ENCODE measurements at places on chromosomes 11 and 22.

DNA sequence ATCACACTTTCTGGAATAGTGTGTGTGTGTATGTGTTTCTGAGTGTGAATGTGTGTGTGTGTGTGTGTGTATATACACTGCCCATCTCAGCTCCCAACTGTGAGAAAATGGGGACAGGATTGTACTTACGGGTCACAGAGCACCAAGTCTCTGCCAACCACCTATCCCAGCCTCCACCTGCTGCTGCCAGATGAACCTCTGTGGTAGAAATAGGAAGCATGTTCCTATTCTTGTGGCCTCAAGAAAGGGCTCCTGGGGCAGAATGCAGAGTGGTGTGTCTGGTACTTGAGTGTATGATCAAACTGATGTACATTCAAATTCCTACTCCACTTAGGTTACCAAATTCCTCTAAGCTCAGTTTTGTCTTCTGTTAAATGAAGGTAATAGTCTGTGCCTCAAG lies 14.6 kb downstream of the UBASH3B start:
- no peak for DNase-seq

- no peak for DNase-seq
These were observed 77.0 kb downstream of the MICAL2 start for GRCh38 chr11:12187399-12187798.

GRCh38 chr22:49348631-49349030 lies 479.0 kb downstream of the BRD1 start:
- DNase-seq, result no peak

- DNase-seq, result no peak
These were observed 705 bp downstream of the PTPRJ start for GRCh38 chr11:47980907-47981621.

GRCh38 chr22:45349916-45350315 lies 40.2 kb downstream of the FAM118A start:
- DNase-seq, result no peak

DNA sequence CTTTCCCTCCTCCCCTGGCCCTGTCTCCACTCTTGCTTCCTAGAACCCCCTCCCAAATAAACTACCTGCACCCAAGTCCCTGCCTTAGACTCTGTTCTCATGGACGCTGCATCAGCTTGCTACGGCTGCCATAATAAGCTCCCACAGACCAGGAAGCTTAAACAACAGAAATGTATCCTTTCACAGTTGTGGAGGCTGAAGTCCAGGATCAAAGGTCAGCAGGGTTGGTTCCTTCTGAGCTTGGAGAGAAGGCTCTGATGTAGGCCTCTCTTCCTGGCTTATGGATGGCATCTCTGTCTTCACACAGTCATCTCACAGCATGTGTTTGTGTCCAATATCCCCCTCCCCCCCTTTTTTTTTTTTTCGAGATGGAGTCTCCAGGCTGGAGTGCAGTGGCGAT lies 23.4 kb downstream of the CBX7 start:
- no peak for DNase-seq

- no peak for DNase-seq
These were observed 100.1 kb downstream of the ATXN10 start for GRCh38 chr22:45771711-45772110.

GRCh38 chr11:76782531-76783293 lies 444 bp upstream of the TSKU start:
- DNase-seq, result peak; percentile 91

DNA sequence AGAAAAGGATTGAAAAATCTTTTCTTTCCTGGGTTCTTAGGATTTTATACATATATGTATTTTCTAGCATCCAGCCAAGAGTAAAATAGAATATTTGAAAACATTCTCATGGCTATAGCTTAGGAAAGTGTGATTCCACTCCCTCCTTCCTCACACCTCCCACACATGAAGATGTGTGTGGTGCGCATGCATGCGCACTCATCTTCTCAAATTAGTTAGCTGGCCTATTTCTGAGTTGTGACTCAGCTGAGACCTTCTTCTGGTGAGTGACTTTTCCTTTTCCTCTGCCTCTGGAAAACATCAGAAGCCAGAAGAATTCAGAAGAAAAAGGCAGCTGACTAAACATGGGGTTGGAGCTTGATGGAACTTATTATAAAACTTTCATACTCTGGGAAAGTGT lies 149.8 kb downstream of the OR4C45 start:
- DNase-seq, result no peak

DNA sequence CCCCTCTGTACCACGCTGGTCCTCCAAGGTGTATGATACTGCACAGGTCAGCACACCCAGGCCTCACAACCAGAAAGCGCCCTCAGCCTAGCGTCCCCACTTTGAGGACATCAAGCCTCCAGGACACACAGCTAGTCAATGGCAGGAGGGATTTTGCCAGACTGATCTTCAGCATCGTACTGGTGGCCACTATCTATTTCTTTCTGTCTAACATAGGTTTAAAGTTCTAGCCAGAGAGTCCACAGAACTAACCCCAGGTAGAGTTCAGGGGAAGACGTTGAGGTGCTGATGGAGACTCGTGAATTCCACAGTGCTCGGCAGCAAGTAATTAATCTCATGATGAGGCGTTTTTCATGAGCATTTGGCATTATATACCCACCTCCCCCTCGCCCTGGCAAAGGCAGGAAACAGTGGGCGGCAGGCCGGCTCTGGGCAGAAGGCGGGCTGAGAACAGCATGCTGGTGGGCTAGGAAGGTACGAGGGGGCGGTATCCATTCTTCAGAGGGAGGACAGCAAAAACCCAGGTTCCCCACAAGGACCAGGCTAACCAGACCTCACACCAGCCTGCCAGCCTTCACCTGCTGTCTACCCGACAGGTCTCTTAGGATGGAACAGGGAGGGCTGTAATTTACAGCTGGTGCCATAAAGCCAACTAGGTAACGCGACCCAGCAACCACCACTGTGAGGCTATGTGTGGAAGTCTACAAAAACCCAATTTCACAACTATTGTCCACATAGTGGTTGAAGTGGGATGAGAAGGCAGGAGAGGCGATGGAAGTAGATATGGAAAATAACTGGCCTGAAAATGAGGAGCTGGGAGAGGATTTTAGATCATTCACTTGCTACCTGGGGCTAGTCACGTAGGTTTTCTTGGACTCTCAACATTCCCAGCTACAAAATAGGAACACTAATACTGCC lies 18.5 kb downstream of the MYH9 start:
- no peak for DNase-seq

- DNase-seq, result no peak
These were observed 4.3 kb upstream of the CARNS1 start for GRCh38 chr11:67410984-67411784.

DNA sequence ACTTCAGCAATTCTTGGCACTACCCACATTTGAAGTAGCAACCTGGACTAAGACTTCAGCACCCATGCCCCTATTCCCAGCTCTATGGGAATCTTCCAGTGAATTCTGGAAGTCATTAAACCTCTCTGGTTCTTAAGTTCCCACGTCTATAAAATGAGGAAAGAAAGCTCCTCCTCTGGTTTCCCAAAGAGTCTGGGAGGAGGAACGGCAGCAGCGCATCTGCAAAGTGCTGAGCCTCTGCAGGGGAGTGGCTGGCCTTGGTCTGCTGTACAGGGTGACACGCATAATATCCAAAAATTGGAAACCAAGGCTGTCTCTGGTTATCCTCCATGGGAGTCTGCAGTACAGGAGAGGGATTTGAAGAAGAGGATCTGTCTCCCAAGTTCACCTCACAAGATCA lies 73.6 kb upstream of the TP53I11 start:
- DNase-seq, result no peak

DNA sequence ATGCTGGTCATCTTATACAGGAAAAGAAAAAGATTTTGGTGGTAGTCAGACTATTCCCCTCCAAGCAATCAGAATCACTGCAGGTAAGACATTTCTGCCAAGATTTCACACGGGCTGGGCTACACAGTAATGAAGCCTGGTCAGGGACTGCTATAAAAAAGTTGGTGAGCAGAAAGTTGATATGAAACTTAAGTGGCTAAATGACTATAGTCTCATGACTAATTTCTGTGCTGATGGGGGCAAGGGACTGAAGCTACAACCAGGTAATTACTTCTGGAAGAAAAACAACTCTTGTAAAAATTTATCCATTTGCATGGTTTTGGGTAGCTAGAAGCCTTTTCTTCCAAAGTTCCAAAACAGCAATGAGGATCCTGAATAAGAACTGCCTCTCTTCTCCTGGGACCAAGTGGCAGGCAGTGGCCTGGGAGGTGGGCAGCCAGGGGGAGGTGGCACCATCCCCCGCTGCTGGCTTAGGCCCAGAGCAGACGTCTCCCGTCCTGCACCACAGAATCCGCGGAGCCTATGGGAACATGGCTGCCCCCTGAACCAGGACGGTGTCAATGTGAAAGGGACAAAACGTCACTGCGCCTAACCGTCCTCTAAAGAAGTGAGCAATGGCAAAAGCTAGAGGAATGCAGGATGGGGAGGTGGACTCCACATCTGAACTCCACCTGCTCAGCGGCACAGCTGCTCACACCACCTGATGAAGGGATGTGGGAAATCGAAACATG lies 122.6 kb upstream of the LMO1 start:
- no peak for DNase-seq

DNA sequence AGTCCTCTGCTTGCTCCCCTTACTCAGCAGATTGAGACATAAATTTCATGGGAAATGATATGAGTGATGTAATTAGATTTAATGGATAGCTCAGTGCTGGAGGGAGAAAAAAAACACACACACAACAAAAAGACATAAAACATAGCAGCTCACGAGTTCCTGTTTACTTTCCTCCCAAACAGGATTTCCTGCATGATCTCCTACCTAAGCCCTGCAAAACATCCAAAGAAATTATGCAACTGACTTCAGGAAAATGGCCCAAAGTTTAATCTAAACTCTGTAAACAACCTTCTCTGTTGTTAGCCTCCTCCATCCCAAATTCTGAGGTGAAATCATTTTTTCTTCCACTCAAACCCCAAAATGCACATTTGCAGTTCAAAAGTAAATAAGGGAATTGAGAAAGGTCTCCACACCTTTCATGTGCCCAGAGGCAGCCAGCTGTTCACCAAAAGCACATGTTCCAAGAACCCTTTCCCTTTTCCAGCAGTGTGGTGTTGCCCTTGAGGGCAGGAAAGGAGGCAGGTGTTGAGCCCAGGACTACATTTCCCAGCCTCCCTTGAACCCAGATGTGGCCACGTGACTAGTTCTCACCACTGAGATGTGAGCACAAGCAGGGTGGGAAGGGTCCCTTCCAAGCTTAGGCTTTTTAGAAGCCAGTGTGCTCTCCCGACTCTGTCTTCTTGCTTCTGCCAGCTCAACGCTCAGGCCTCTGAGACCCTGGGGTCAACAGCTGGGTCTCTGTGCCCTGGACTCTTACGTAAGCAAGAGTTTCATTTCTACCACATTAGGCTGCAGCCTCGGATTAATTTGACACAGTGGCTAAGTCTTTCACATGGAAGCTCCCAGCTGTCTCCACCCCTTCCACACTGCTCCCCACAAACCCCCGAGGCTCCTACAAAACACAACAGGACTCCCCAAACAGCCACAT lies 301.2 kb downstream of the CTTN start:
- no peak for DNase-seq

DNA sequence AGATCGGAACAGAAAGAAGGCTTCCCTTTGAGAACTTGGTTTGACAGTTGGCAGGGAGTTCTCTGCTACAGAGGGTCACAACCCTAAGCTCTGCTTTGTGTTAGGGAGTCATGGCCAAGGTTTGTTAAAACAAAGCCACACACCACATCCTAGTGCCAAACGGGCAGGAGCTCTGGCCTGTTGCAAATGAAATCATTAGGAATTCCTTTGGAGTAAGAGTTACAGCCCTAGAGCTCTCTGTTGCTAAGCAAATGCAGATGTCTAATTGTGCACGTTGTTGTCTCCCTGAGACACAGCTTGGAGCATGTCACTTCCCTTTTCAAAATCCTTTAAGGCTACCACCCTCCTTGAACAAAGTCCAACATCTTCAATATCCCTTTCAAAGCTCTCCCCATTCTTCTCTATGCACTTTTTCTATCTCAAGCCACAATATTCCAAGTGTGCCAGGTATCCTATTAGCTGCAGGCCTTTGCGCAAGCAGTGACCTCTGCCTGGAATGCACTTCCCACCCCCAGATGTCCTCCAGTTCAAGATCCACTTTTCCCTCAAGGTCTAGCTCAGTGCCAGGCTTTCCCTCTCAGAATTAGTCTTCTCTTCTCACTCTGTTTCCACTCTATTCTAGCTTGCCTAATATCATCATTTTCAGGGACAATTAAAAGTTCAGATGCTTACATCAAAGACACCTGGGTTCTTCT lies 253.7 kb upstream of the POU2AF2 start:
- DNase-seq, result no peak

DNA sequence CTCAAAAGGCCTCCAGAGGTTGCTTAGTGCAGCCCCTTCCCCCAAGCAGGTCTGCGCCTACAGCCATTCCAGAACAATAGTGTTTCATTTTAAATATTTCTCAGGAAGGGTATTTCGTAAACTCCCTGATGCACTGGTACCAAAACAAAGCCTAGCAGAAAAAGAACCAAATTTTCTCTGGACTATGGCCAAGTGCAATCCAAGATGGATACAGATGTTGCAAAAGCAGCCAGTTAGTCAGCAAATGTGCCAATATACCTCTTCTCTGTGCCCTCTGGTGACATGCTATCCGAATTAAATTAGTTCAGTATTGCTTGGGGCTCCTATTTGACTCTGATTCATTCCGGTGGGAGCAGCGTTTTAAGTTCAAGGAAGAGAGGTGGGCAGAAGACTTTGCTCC lies 247.8 kb downstream of the NTM start:
- DNase-seq, result no peak

- DNase-seq, result no peak
These were observed 4.6 kb upstream of the E2F8 start for GRCh38 chr11:19245351-19245750.

DNA sequence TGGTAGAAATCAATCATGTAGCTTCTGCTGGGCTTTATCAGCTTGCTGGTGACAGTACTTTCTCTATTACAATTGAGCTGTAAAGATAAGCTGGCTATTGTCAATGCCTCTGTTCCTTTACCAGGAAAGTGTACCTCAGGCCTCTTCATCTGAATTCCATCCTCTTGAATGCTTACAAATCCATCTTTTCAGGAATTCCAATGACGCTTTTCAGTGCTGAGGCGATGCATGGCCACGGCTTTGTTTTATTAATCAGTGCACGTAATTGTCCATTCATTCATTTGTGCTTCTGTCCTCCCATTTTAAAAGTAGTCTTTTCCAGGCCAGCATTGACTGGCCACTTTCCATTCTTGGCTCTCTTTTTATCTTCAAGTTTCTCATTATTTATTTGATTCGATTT lies 202.0 kb downstream of the PGR start:
- no peak for DNase-seq

DNA sequence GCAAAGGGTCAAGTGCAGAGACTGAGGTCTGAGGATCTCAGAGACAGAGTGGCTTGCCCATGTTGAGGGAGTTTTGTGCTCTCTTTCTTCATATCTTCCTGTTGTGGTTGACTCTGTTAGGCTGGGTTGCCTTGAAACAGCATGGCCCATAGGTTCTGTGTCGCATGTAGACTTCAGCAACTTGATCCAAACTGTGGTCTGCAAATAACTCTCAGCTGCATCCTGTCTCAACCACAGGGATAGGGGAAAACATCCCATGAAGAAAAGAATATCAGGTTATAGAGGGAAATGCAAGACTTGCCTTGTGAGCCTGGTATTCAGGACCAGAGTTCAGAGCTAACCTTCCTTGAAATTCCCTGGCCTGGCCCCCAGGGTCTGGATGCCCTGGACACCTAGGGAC lies 69.4 kb downstream of the FLI1 start:
- DNase-seq, result no peak

- no peak for DNase-seq
These were observed 70.1 kb upstream of the NUP50 start for GRCh38 chr22:45093609-45094008.

Data from cardiac septum (tissue), 1 donor.